ENCODE measurements at places on chromosomes 5 and 9.
A peak's percentile ranks its signal among the peaks of the same experiment; 100 is the strongest.

- no peak for DNase-seq
Measured at GRCh38 chr5:127008300-127008975, 21.9 kb downstream of the MARCHF3 start.

GRCh38 chr9:7284517-7284916 lies 515.1 kb downstream of the DMAC1 start:
- DNase-seq = no peak

GRCh38 chr9:114163517-114163951 lies 8.2 kb downstream of the COL27A1 start:
- no peak for DNase-seq

GRCh38 chr9:3043369-3043768 lies 199.5 kb upstream of the PUM3 start:
- DNase-seq = no peak

GRCh38 chr5:97452646-97453045 lies 269.6 kb upstream of the RIOK2 start:
- DNase-seq = no peak

GRCh38 chr9:7180247-7180646 lies 422.5 kb downstream of the KDM4C start:
- no peak for DNase-seq

GRCh38 chr9:123928533-123929176 lies 1.3 kb downstream of the DENND1A start:
- DNase-seq = no peak

DNA sequence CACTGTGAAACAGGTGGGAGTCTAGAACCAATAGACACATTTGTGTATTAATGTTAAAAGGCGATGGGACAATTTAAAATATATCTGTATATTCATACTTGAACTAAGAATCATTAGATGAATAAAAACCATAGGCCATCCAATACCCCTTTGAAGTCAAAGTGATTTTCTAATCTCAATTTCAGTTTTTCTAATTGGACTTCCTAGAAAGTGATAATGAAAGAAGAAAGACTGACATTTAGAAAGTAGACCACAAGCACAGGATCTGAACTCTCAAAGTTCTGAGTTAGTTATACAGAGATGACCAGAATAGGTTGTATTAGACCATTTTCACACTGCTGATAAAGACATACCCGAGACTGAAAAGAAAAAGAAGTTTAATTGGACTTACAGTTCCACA lies 412.8 kb upstream of the PIK3R1 start:
- DNase-seq = no peak

- no peak for DNase-seq
Measured at GRCh38 chr5:9058161-9058560, 487.7 kb downstream of the SEMA5A start.

- DNase-seq = no peak
Measured at GRCh38 chr5:87081511-87082372, 185.9 kb upstream of the RASA1 start.

DNA sequence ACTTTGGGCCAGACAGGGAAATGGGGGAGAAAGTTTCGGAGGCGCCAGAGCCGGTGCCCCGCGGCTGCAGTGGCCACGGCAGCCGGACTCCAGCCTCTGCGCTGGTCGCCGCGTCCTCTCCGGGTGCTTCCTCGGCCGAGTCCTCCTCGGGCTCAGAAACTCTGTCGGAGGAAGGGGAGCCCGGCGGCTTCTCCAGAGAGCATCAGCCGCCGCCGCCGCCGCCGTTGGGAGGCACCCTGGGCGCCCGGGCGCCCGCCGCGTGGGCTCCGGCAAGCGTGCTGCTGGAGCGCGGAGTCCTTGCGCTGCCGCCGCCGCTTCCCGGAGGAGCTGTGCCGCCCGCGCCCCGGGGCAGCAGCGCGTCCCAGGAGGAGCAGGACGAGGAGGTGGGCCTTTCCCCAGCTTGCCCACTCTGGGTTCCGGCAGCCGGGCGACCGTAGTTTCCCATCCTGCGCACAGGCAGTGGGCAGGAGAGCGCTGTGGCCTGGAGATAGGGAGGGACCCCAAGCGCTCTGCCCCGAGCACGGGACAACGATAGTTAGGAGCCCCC lies 516 bp downstream of the MAST4 start:
- DNase-seq = peak; percentile 20

DNA sequence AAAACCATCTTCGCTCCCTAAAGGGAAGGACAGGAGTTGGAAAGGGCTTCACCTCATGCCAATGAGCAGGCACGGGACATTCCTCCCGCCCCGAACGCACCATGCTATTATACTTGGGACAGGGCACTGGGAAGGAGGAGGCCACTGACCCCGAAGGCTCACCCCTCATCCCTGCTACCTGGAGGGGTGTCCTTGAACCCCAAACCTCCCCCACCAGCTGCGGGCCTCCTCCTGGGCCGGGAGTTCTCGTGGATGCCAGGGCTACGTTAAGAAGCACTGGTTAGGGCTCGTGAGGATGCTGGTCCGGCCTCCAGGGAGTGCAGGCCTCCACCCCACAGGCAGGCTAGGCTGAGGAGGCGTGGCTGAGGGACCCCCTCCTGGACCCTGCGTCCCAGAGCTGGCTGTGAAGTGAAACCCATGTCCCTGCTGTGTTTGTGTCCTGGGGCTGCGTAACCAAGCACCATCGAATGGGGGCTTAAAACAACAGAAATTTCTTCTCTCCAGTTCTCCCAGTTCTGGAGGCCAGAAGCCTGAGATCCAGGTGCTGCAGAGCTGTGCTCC lies 111.0 kb upstream of the SARDH start:
- no peak for DNase-seq
